ENCODE measurements at places on chromosomes 7 and 10.
A peak's percentile ranks its signal among the peaks of the same experiment; 100 is the strongest.

DNA sequence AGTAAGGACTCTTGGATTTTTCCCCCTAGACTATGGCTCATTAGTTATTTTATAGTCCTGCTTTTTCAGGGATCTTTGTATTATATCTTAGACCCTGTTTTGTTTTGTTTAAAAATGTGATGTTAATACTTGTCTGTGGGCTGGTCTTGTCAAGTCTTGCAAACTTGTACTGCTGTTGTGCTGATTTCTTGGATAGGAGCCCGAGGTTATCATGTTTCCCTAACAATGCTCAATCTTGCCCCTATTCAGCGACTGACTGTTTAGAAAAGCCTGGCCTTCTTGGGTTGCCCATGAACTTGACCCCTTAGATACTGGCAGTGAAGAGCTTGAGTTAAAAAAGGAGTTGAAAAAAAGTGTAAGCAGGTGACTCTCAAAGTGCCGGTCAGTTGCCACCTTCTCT, 115.7 kb downstream of the KIAA1217 start:
- no peak for DNase-seq

DNA sequence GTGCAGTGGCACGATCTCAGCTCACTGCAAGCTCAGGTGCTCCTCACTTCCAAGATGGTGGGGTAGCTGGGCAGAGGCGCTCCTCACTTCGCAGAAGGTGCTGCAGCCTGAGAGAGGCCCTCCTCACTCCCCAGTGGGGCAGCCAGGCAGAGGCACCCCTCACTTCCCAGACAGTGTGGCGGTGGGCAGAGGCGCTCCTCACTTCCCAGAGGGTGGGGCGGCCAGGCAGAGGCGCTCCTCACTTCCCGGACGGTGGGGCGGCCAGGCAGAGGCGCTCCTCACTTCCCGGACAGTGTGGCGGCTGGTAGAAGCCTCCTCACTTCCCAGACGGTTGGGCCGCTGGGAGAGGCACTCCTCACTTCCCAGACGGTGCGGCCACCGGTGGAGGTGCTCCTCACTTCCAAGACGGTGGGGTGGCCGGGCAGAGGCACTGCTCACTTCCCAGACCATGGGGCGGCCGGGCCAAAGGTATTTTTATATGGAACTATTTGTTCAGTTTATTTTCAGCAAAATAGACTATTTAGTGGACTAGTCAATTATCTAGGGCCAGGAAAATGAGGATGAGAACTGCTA, 57.7 kb upstream of the PPP1R9A start:
- DNase-seq = no peak

GRCh38 chr7:87003872-87004798, 55.3 kb downstream of the ELAPOR2 start:
- DNase-seq = no peak

DNA sequence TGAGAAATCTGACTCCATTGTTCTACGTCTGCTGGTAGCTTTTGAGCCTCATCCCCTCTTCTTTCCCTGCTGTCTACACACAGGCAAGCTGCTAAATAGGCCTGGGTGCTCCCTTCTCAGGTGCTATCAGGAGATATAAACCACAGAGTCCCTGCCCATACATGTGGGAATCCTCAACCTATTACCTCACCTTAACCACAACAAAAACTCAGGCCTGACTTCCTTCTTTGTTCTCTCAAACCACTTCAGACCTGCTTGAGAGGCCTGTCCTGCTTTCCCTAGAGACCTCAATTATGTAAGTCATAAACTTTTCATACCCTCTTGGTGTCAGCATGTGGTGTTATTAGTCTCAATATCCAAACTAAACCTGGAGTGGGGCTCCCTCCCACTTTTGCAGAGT, 75.0 kb upstream of the MAGI2 start:
- DNase-seq = no peak

- no peak for DNase-seq
Measured at GRCh38 chr10:76553263-76554032, 1084.2 kb downstream of the KCNMA1 start.

DNA sequence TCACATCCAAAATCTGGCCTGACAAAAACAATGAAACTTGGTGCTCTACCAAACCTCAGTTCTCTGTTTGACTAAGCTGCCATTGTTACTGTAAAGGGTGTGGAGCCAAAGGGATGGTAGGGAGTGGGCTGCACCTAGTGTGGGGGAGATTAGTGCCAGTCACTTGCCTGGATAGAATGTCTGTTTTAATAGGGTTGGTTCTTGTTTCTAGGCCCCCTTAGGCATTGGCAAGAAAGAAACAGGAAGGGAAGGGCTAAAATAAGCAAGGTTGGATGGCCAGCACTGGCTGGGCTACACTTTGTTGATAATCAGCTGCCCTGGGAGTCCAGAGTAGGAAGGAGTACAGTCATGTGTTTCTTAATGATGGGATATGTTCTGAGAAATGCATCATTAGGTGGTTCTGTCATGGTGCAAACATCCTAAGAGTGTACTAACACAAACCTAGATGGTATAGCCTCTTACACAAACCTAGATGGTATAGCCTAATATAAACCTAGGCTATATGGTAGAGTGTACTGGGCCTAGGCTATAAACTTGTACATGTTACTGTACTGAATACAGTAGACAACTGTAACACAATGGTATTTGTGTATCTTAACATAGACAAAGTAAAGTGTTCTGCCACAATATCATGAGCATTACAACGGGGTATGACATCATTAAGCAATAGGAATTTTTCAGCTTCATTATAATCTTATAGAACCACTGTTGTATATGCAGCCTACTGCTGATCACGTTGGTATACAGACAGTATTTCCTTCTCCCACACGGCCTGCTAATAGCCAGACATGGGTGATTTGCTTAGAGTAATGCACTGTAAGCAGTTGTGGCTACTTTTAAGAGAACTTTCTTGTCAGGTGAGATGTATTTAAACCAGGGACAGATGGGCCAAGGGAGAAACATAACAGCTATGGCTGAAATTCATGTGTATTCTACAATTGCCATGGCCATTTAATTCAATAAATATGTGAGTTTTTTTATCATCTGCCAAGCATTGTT, 15.4 kb downstream of the BBIP1 start:
- DNase-seq = no peak

DNA sequence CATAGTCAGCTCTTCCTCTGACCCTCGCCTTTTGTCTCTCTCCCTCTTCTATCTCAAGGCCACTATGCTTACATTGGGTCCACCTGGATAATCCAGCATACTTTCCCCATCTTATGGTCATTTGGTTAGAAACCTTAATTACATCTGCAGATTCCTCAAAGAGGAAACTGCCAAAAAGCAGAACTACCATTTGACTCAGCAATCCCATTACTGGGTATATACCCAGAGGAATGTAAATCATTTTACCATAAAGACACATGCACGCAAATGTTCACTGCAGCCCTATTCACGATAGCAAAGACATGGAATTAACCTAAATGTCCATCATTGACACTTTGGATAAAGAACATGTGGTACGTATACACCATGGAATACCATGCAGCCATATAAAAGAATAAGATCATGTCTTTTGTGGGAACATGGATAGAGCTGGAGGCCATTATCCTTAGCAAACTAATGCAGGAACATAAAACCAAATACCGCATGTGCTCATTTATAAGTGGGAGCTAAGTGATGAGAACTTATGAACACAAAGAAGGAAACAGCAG, 114.8 kb upstream of the NPY start:
- DNase-seq = no peak

- DNase-seq = no peak
Measured at GRCh38 chr10:13921941-13922340, 335.2 kb downstream of the PRPF18 start.

DNA sequence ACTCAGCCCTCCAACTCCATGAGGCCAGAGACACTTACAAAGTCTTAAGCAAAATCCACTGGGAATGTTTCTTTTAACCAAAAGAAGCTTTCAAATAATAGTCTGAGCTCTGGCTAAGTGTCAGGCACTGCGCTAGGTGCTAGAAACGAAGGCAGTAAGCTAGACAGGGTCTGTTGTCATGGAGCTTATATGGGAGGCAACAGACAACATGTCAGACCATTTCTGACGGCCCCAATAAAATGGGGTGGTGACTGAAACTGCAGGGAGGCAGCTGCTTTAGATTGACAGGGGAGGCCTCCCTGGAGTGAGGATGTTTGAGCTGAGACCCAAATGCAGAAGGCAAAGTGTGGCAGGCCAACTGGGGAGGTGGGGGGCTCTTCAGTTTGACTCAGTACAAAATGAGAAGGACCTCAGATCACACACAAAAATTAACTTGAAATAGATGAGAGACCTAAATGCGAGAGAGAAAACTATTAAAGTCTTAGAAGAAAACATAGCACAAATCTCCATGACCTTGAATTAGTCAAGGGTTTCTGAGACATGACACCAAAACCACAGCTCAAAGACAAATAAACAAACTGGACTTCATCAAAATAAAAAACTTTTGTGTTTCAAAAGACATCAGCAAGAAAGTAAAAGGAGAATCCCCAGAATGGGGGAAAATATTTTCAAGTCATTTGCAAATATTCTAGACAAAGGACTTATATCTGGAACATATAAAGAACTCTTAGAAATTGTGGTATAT, 40.6 kb downstream of the SH3PXD2A start:
- no peak for DNase-seq

GRCh38 chr7:55533729-55534080, 38.6 kb downstream of the VOPP1 start:
- no peak for DNase-seq

DNA sequence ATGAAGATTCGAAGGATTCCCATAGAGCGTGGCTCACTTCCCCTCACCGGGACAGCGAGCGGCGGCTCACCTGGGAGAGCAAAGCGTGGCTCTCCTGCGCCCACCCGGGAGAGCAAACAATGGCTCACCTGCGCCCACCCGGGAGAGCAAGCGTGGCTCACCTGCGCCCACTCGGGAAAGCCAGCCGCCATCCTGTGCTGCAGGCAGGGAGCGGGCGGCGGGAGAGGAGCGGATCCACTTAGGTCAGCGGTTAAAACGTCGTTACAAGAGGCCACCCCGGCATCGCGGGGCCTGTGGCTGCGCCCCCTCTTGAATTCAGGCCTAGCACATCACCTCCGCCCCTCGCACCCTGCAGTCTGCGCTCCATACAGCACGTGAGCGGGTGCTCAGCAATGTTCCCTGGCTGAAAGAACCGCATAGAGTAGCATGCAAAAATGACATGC, 461 bp upstream of the FIGNL1 start:
- peak; percentile 36 for DNase-seq

DNA sequence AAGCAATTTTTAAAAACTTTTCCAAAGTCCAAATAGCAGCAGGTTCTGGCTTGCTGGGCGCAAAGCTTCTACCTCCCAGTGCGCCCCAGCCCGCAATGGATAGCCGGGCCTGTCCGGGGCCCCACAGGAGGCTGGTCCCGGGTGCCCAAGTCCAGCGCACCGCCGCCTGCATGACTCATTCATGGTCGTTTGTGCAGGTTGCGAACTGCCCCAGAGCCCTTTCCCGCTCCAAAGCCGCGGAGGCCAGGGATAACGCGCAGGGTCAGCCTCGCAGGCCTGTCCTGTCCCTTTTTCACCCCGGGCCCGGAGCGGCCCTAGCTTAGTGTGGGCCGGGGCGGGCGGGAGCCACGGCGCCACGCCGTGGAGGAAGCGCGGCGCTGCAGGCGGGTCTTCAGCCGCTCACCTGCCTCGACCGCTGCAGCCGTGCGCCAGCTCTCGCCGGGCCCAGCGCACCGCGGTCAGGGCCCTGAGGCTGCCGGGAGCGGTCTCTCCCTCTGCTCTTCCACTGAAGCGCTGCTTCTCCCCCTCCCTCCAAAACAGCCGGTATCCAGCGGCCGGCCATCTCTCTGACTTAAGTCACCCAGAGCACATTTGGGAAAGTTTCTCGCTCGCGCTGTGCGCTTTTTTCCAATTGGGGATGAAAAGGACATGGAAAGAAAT, 1.7 kb upstream of the EGR2 start:
- DNase-seq = peak; percentile 85

DNA sequence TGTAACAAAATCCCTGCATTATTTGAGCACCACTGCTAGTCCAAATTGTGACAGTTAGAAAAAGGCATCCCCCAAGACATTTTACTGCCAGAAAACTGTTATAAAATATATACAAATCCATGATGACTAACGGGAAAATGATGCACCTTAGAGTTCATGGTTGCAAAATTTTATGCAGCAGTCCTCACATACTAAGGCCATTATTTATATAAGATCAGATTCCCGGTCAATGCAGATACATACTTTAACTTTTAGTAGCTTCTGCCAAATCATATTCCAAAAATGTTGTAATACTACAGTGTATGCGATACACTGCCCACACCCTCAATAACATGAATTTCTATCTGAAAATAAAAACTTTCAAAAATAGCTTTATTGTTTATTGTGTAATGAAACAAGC, 239.9 kb upstream of the ZNF32 start:
- DNase-seq = no peak

GRCh38 chr7:83271212-83272099, 108.8 kb upstream of the PCLO start:
- no peak for DNase-seq

GRCh38 chr7:121394709-121395140, 1.4 kb downstream of the FAM3C start:
- no peak for DNase-seq

GRCh38 chr7:130444234-130444633, 3.4 kb upstream of the CEP41 start:
- no peak for DNase-seq

- DNase-seq = no peak
Measured at GRCh38 chr10:110827410-110827809, 44.3 kb upstream of the PDCD4 start.

GRCh38 chr10:67438605-67439304, 257.2 kb downstream of the CTNNA3 start:
- no peak for DNase-seq

GRCh38 chr7:44145479-44145968, 4.4 kb upstream of the MYL7 start:
- DNase-seq = peak; percentile 24

GRCh38 chr10:43682956-43683355, 34.3 kb upstream of the ZNF32 start:
- no peak for DNase-seq

GRCh38 chr7:129436335-129436923, 2.2 kb downstream of the STRIP2 start:
- no peak for DNase-seq

GRCh38 chr7:137343281-137343841, at the start of gene PTN:
Gene PTN, minus strand, starts transcription at chr7:137343733. Its CDS starts 88,760 bp downstream, at chr7:137254973.
- no peak for DNase-seq

- DNase-seq = no peak
Measured at GRCh38 chr7:41809116-41809515, 106.2 kb upstream of the INHBA start.
